ENCODE measurements at places on chromosomes 4 and X. TPM values are rescaled to one million over a fixed set of nuclear protein-coding genes. Genes with fewer than 3 reads are reported as not detected.
A peak's percentile ranks its signal among the peaks of the same experiment; 100 is the strongest.

GRCh38 chr4:184688447-184688846 is 38.9 kb downstream of the PRIMPOL start:
- peaks cover 17% of the 10 kb centered on the region for H3K4me1 ChIP-seq
- DNase-seq, result peak; percentile 91
- peak overlapping the region; percentile 61 for H3K27ac ChIP-seq
- H3K36me3 ChIP-seq, result no peaks in the 10 kb centered on the region
- H3K27me3 ChIP-seq, result no peaks in the 10 kb centered on the region

DNA sequence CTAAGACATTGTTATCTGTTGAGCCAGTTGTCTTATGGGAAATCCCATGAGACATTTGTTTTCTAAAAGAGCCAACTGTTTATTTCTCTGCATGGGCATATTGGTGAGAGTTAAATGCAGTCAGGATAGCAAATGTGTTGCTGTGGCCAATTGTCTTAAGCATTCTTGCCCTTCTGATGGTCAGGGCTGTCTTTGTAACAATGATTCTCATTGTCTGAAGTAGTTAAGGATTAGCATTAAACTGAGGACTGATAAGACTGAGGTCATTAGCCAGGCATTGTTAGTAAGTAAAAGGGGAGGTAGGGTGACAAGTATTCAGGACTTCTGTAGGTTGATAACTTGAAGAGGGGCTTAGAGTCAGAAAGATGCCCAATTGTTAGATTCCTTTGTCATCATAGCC is 11.2 kb upstream of the MORF4L2 start:
- H3K27ac ChIP-seq, result no peak overlapping the region
- H3K27me3 ChIP-seq, result peaks cover 12% of the 10 kb centered on the region
- DNase-seq, result no peak
- H3K4me1 ChIP-seq, result no peaks in the 10 kb centered on the region

GRCh38 chrX:74911494-74911893 is 13.8 kb downstream of the NEXMIF start:
- no peak overlapping the region for H3K4me3 ChIP-seq
- no peak for DNase-seq
- H3K27ac ChIP-seq, result no peak overlapping the region
- no peaks in the 10 kb centered on the region for H3K36me3 ChIP-seq
- no peaks in the 10 kb centered on the region for H3K27me3 ChIP-seq

Gene RIPPLY1
- not detected for total RNA-seq

All from osteoblast (primary cell).